Fibroblast of mammary gland (primary cell): ENCODE measurements at places on chromosomes 1 and 21.

GRCh38 chr1:150020711-150021110 is 10.2 kb upstream of the OTUD7B start:
- DNase-seq: no peak

- DNase-seq: peak; percentile 0
Observed at GRCh38 chr1:74933500-74933899, 200.5 kb downstream of the TYW3 start.

GRCh38 chr21:37780991-37781983 is 135.0 kb downstream of the KCNJ6 start:
- peak; percentile 12 for DNase-seq

DNA sequence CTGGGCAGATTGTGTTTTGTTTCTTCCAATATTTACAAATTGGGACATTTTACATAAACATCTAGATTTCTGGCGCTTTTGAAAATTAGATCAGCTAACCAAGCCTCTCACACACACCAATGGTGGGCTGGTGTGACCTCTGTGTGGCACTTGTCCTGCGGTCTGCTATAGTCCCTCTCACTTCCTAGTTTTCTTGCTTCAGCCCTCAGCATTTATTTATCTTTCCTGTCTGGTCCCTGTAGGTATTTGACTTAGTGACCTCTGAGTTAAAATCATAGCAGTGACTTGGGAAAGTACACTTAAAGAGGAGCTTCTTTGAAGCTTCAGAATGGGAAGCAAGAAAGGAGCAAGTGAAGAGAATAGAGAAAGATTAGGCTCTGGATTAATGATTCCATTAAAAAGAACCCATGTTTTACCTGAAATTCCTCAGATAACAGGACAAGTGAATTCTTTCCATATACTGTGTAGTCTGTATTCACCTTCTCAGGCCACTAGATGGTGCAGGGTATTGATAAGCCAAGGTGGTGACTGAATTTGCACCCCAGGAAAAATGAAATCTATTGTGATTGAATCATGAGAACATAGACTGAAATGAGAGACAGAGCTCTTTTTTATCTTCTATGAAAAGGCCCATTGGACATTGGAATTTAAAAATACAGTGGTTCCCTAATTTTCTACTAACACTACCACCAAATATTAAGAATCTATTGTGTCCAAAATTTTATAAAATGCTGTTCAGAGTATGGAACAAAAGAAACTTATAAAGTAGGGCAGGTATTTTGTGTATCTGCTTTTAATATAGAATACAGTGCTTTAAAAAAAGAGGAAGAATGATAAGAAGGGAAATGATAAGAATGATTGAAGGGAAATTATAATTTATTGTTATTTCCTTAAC is 7.1 kb upstream of the DIPK1A start:
- DNase-seq: no peak

DNA sequence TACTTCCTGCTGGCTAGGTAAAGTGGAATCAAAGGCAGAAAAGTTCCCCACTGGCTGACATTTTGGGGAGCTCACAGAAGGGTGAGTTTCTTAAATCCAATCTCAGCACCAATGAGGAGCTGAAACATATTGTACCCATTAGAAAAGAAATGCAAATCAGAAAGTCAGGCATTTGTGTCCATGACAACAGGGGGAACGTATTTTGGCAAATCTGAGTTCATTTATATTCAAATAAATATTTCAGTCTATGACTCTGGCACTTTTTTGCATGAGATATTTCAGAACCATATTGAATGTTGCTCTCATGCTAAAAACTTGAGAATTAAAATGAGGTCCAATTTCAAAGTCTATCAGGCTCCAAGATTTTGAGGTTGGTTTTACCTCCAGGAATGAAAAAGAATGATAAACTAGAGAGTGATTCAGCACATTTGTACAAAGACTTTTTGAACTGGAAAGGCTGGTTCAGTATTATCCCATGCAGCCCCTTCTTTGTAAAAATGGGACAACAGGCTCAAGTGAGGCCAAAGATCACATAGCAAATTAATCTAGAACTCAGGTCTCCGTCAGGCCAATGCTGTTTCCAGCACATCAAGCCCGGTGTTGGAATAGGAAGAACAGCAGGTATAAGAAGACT is 202.2 kb downstream of the RRAGC start:
- DNase-seq: no peak

DNA sequence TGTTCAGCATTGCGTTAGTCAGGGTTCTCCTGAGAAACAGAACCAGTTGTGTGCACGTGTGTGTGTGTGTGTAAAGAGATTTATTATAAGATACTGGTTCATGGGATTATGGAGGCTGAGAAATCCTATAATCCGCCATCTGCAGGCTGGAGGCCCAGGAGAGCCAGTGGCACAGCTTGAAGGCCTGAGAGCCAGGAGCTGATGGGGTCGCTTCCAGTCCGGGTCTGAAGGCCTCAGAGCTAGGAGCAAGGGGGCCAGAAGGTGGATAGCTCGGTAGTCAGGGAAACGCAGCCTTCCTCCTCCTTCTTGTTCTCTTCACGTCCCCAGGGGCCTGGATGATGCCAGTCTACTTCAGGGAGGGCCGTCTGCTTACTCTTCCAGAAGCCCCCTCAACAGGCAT is 37.7 kb downstream of the FAAP20 start:
- no peak for DNase-seq

- DNase-seq: peak; percentile 57
Observed at GRCh38 chr1:109089242-109090015, 1.1 kb upstream of the TMEM167B start.

GRCh38 chr1:109114342-109114674 is 393 bp downstream of the ELAPOR1 start:
- DNase-seq: no peak

GRCh38 chr1:243729956-243730355 is 120.1 kb downstream of the AKT3 start:
- no peak for DNase-seq

GRCh38 chr21:14318578-14318977 is 64.4 kb downstream of the HSPA13 start:
- DNase-seq: no peak

- no peak for DNase-seq
Observed at GRCh38 chr1:21652101-21652936, 16.8 kb downstream of the RAP1GAP start.
